ENCODE measurements at places on chromosomes 6 and 20. TPM values are rescaled to one million over a fixed set of nuclear protein-coding genes. Genes with fewer than 3 reads are reported as not detected.

Gene KCNS1
- not detected for total RNA-seq

DNA sequence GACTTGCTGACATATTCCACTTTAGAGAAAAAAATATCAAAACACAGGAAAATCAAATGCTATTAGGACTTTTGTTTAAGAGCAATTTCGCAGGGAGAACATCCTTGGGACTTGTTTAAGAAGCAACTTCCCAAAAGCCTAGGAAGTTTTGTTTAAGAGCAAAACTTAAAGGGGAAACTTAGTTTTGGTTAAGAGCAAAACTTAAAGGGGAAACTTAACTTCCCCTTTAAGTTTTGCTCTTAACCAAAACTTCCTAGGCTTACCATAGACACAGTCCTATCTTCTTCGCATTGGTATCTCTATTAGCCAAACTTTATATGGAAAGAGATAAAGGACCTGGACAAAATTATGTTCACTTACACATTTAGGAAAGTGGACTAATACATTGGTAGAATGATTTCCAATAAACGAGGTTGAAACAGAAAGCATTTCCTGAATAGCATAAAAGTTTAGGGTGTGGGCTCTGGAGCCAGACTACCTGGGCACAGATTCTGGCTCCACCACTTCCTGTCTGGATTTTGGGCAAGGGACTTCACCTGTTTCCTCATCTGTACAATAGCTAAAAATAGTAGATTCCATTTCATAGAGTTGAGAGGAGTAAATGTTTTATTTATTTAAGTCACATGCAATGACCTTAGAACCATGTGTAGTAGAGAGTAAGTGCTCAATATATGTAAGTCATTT, 15.7 kb downstream of the PAQR8 start:
- DNase-seq: no peak

DNA sequence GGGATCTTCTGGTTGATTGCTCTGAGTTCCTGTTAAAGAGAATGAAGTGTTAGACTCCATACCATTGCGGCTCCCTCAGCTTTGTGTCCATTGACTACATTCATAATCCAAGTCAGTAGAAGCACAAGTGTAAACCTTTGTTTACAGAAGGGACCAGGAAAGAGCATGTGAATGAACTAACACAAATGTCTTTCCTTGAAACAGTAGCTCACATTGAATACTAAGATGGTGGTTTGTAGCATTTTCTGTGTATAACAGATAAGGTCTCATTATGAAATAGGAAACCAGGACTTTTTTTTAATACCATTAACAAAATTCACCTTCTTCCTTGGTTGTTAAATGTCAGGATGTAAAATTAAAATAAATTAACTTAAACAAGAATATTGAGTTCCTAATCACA, 8.4 kb downstream of the STXBP5 start:
- DNase-seq: no peak

Gene SLC17A2
- not detected for total RNA-seq

DNA sequence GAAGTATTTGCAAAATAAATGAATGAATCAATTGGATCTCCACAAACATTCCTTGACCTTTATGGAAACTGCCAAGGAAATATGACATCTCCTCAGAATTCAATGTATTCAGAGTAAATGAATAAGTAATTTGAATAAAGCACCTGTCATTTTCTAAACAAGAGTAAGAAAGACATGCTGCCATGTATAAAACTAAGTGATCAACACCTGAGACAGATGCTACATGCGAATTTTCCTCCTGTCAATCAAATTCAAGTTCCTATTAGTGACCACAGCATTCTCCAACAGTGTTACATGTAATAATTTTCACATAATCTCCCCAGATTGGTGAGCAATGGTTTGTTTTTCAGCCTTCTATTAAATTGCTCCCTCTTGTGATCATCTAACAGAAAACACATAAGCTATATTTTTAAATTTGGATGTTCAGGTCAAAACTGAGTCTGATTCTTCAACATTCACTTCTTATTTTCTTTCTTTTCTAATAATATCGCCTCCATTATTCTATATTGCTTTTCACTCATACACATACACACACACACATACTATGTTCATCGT, 163.2 kb upstream of the RNF217 start:
- DNase-seq: peak; percentile 4

Gene ESR1
- total RNA-seq: not detected

Gene FABP7
- 0.54 TPM for total RNA-seq

DNA sequence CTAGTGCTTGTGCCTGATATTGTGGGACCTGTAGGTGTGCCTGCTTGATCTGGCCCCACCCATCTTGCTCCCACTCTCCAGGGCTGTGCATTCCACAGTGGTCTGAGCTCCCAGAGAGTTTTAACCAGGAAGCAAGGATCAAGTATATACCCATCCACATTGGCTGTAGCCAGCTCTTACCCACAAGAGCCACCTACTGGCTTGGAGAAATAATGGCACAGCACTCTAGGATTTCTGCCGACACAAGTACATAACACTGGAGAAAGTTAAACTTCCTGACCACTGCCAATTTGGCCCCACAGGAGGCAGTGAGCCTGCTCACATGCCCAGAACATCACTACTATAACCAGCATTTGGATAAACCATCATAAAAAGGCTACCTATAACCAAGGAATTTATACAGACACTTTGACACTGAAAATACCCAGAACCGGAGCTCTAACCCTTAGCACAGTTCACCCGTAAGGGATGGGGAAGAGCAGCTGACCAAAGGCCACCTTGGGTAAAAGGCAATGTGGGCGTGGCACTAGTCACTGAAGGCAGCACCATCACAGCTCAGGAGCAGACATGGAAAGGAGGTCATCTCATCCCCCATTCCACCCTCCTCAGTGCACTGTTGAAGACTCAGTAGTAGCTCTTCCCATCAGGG, 440.4 kb downstream of the BTBD3 start:
- peak; percentile 4 for DNase-seq

Gene HLA-DQB1
- not detected for total RNA-seq

GRCh38 chr20:64062276-64062595, 762 bp upstream of the TCEA2 start:
- no peak for DNase-seq

GRCh38 chr20:3934624-3935023, 45.4 kb downstream of the PANK2 start:
- DNase-seq: no peak

Gene SIRPA
- total RNA-seq: 50.7 TPM

DNA sequence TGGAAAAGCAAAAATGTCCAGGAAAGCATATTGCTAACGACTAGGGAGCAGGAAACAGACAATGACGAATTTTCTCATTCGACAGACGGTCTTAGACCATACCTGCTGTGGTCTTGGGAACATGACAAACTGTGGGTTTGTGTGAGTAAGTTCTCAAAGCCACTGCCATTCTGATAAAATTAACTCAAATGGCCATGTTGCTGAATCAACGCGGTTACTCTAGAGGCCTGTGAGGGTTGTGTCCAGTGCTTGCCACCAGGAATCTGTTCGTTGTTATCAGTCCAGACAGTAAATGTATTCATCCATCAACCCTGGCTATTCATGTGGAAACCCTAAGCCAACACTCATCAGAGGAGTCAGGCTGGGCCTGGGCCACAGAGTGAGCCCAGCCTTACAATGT, 124.3 kb downstream of the MYLK4 start:
- no peak for DNase-seq

DNA sequence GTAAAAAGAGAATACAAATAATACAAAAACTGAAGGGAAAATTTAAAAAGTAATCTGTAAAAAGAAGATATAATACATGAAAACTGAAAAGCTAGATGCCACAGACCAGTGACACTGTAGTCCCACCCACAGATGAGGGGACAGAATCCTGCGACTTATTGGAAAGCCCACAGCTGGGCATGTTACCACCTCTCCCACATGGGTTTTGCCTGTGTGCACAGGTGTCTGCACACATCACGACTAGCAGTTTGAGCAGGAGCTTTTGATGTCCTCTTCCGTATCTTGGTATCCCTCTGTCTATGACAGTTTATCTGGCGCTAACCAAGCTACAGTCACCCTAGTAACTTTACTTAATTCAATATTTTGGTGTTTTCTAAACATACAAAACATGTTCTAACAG, 291.1 kb upstream of the EXOC2 start:
- no peak for DNase-seq

GRCh38 chr20:23229989-23230388, 120.6 kb upstream of the NXT1 start:
- no peak for DNase-seq

- DNase-seq: no peak
Measured at GRCh38 chr6:30075790-30076732, 492 bp upstream of the RNF39 start.

DNA sequence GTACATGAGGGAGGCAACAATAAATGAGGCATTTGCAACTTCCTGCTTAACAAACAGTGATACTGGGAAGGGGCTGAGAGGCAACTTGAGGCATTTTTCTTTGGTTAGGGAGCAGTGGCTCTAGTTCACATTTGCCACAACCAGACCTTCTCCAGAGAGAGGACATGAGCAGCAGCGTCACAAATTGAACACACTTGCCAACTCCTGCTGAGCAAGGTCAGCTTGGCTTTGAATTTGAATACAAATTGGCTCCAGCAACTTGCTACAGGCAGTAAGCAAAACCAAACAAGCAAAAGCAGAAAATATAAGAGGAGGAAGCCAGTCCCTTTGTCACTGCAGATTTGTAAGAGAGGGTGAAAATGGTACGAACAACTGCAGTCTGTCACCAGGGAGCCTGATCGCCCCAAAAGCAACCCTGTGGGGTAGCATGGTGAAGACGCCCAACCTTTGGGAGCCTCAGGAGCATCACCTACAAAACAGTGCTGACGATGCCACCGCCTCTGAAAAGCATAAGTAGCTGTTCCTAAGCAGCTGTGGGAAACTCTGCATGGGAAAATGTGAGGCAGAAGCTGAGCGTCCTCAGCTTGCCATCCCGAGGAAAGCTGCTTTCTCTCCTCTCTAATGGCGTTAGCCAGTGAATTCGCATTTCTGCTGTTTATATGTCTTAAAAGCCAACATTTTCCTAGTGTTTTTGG, 378.7 kb downstream of the RNGTT start:
- no peak for DNase-seq

DNA sequence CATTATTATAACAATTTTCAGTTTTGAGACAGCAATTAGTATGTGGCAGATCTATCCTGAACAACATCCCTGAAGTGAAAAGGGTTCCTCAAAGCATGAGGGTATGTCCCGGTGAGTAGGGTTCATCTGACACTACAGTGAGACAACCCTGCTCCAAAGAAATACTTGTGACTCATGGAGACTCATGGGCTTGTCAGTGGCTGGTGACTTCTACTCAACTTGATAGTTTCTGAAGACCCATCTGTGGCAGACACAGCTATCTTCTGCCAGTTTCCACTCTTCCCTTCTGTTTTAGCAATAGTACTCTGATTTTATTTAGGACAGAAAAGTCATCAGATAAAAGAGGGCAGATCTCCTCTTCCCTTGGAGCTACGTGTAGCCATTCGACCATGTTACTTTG, 41.4 kb downstream of the MAP3K7 start:
- no peak for DNase-seq

- DNase-seq: no peak
Measured at GRCh38 chr6:97473979-97474378, 191.0 kb upstream of the MMS22L start.

DNA sequence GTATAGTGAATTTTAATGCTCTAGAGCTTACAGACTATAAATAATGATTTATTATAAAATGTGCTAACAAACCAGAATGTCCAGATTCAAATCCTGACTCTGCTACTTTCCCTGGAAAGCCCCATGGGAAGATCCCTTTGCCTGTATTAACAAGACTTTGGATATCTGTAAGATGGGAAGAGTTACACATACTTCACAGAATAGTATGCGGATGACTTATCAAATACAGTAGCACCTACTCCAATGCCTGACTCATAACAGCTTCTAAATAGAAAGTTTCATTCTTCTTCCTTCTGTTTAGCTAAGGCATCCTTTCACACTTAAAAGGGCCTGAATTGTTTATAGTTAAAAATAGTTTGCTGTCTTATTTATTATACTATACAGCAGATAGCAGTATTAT, 166.3 kb downstream of the KCNQ5 start:
- no peak for DNase-seq

Gene CYP21A2
- not detected for total RNA-seq

DNA sequence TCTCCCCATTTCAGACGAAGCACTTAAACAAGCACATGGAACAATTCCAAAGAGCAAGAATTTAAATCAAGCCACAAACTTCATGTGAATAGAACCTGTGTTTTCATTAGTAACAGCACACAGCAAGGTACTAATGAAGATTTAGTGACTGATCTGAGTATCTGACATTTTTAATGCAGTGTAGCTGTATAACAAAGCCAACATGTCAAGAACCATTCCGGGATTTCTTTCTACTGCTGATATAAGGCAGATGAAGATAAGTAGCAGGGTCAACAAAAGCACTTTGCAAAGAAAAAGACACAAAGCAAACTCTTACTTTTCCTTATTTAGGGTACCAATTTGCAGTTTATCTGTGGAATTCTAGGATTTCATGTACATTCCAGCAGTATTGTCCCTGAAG, 11.3 kb downstream of the SLC17A5 start:
- DNase-seq: no peak
